ENCODE measurements at places on chromosomes 12 and 14.

DNA sequence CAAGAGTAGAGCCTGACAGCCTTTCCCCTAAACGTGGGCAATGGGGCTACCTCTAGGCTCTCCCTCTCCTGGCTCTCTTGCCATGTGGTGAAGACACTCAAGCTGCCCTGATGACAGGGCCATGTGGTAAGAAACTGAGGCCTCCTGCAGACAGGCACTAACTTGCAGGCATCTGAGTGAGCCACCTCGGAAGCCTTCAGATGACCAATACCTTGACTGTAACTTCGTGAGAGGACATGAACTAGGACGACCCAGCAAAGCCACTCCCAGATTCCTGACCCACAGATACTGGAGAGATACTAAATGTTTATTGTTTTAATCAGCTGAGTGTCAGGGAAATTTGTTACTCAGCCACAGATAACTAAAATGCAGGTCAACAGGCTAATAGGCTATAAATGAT, 96.4 kb downstream of the EFCAB11 start:
- no peak for DNase-seq

GRCh38 chr14:101789222-101789621, 27.7 kb downstream of the PPP2R5C start:
- no peak for DNase-seq

DNA sequence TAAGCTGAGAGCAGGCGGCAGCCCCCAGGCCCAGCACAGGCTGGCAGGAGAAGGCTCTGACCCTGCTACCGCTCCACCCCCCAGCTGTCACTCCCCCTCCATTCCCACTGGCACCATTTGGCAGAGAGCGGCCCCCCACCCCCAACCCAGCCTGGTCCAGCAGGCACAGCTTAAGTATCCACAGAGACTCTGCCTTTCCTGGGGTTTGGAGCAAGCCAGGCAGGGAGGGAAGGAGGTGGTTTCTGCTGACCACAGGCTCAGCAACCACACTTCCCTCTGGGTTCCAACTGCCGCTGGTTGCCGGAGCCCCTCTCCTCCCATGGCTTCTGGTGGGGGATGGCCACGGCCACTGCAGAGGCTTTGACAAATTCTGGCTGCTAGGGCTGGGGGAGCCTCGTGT, 30.5 kb upstream of the CCND2 start:
- DNase-seq: no peak

- DNase-seq: no peak
These were observed 231.2 kb upstream of the PLEKHG7 start for GRCh38 chr12:92471551-92471950.

- no peak for DNase-seq
These were observed 44.6 kb upstream of the PTCSC3 start for GRCh38 chr14:36221112-36221511.

DNA sequence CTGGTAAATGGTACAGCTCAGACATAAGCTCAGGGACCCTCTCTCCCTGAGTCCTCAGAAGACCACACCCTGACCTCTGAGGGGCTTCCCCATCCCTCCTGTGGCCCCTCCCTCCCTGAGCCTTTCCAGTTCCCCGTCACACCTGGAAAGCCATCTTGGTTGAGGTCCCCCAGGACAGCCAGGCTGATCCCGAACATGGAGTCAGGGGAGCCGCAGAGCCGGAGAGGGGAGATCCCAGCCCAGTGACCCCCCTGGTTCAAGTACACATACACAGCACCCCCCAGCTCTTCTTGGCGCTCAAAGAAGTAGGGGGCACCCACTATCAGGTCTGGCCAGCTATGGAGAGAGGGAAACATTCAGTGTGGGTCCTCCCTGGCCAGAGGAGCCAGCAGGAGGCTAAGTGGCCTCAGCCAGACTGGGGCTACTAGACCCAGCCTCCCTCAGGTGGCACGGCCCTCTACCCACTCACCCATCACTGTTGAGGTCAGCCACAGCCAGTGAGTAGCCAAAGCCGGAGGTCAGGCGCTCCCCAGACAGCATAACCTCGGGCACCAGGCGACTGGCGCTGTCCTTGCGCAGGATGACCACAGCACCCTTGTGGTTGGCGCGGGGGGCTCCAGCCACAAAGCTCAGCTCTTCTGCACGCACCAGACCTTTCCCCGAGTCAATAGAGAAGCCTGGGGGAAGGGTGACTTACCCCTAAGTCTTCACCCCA, 9.3 kb downstream of the ITGA7 start:
- DNase-seq: no peak

DNA sequence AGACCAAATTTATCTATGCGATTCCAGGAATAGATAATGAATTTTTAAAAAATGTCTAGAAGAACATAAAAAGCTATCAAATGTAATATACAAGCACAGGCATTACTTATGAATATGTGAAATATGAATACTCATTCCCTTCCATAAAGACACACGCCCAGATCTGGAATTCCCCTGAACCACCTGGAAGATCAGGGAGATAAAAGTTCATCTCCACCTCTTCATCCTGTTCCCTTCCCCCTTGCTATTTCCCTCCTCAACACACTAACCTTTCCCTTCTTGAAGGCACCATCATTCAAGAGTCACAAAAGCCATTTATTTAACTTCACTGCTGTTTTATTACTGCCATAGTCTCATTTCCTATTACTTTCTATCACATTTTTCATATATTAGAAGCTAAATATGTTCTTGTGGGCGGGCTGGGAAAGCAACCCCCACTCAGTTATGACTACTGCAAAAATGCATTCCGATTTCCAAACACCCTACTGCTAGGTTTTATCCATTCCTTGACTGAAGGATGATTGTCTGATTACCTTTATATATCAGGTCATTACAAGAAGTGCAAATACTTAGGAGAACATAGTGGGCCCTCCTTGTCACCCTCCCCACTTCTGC, 16.1 kb downstream of the FGD6 start:
- no peak for DNase-seq

GRCh38 chr12:64450057-64450640, 1.8 kb upstream of the TBK1 start:
- no peak for DNase-seq

- DNase-seq: no peak
These were observed 55.5 kb downstream of the TTC7B start for GRCh38 chr14:90760591-90761316.

DNA sequence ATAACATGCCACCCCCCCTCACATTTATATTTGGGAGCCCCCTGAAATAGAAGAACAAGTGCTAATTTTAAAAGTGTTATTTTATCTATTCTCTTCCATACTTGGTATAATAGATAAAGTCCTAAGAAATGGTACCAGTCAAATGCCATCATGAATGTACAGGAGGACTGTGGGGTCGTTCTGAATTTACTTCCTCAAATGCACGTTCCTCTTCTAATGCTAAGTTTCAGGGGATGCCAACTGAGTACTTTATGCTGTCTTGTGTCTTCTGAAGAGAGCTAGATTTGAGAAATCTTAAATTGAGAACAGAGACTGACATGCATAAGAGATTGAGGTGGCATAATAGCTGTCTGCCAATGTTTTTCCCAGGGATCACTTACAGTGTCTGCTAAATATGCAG, 59.0 kb downstream of the CFAP54 start:
- no peak for DNase-seq

- no peak for DNase-seq
These were observed 145.9 kb downstream of the SOX5 start for GRCh38 chr12:23803540-23803939.

DNA sequence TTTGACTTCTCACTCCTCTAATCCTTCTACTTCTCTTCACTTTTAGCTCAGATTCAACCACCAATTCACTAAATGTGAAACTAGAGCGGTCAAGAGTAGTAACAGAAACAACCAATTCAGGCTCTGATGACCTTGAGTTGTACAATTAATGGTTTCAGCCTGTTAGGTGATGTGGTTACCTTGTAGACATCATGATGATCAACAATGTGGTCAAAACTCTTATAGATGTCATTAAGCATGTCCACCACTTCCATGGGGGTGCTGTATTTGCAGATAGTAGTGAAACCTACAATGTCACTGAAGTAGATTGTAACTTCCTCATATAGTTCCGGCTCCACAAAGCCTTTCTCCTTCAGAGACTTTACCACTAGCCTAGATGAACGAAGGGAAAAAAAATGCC, 54.1 kb upstream of the PLBD1 start:
- no peak for DNase-seq

GRCh38 chr12:10466311-10466710, 13.1 kb upstream of the KLRC1 start:
- DNase-seq: no peak

DNA sequence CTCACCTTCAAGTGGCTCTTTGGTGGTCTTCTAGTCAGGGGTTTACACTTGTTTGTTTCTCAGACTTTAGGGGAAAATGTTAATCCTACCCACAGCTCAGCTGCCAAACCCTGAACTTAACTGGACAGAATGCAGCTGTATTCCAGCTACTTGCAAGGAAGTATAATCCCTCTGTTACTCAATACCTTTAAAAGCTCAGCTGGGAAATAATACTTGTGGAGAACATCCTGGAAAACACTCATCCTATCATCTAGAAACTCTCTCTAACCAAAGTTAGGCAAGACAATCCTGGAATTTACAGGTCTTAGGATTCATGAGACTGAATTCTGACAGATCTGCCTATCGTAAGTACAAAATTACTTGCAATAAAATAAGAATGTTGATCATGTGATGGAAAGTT, 404.1 kb downstream of the ADAMTS20 start:
- DNase-seq: no peak

- DNase-seq: no peak
These were observed 25.9 kb upstream of the STAB2 start for GRCh38 chr12:103561174-103561573.

DNA sequence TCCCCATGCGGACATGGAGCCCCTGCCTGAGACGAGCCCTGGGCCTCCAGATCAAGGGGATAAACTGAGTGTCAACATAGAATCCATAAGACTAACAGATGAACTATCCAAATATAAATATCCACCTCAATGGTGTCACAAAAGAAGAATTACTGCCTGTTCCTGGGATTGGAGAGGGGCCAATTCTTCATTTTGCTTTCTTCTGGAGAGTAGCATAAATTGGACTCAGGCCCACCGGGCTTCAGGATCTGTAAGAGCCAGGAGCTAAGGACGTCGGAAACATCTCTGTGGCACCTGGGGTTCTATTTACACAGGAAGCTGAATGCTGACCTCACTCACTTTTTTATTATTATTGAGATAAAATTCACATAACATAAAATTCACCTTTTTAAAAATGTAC, 408.2 kb upstream of the CCDC196 start:
- no peak for DNase-seq

DNA sequence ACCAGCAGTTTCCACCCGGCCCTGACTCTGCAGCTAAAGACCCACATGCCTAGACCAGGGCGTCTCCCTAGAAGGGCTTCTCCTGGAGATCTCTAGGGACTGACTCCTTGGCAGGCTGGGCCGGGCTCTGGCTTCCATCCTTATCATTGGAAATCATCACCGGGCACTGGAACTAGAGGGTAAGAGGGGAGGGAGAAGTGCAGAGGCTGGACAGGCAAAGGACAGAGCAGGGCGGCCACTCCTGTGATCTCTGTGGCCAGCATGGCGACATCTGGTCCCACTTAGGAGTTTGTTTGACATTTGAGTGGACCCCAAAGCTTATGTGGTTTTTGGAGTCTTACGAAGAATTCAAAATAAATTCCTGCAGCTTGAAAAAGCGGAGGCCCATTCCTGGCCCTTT, 7.1 kb downstream of the LTBP2 start:
- no peak for DNase-seq

- peak; percentile 67 for DNase-seq
These were observed 4.2 kb downstream of the RDH5 start for GRCh38 chr12:55724226-55724939.

DNA sequence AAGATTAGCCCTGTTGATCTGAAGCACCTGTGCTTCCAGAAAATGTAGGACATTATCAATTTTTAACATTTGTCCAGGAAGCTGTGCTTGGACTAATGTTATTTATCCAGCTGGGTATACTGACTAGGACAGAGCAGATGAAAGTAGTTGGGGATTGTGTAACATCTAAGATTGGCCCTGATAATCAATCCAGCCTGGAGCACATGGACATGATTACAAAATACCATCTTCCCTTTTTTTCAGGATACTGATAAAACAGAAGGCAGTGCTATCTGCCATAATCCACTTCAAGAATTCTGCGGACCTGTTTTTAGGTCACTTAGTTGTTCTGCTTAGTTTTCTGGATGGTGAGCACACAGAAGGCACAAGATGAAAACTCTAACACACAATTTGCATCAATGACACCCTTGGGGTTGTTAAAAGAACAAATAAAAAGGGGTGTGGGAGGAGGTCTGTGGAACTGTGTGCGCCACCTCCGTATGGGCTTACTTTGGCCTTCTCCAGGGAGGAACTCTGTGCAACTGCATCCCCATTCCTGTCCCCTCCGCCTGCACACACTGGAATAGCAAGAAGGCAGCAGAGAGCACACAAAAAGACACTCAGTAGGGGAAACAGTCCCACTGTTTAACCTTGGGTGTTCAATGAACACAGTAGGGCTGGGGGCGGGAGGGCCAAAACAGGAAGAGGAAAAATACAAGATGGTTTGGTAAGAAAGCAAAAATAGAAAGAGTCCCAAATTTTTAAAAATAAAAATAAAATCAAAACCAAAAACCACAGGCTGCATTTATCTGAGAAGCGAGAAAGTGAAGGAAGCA, 31.1 kb upstream of the DUSP6 start:
- DNase-seq: no peak

DNA sequence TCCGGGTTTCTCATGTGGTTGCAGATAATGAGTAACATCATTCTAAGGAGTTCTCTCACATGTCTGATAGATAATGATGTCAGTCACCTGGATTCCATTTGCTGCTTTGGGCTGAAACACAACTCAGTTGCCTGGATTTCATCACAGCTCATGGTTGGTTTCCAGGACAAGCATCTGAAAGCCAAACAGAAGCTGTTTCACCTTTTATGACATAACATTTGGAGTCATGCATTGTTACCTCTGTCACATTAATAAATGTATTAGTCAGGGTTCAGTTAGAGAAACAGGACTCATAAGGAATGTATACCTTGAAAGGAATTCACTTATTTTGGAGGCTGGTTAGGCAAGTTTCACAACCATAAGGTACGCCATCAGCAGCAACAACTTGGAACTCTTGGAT, 251.9 kb upstream of the ATXN7L3B start:
- DNase-seq: no peak

DNA sequence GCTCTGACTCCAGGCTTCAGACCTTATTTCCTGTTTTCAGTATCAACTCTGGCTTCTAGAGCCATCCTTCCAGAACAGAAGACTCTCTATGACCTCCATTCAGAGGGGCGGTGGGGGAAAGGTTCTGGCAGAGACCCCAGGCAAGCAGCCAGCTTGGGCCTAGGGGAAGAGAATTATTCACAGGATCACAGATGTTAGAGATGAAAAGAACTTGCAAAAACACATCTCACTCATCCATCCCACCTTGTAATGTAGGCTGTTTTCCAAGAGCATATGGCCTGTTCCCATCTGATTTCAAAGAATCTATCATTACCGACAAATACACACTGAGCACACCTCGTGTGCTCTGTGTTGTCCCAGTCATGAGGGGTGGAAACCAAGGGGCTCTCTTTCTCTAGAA, 131.9 kb downstream of the GRIN2B start:
- no peak for DNase-seq
